SHP77 (cell line): ENCODE measurements at places on chromosomes 2 and 18.

GRCh38 chr2:183579686-183580085 is 455.4 kb downstream of the NUP35 start:
- no peak for DNase-seq

DNA sequence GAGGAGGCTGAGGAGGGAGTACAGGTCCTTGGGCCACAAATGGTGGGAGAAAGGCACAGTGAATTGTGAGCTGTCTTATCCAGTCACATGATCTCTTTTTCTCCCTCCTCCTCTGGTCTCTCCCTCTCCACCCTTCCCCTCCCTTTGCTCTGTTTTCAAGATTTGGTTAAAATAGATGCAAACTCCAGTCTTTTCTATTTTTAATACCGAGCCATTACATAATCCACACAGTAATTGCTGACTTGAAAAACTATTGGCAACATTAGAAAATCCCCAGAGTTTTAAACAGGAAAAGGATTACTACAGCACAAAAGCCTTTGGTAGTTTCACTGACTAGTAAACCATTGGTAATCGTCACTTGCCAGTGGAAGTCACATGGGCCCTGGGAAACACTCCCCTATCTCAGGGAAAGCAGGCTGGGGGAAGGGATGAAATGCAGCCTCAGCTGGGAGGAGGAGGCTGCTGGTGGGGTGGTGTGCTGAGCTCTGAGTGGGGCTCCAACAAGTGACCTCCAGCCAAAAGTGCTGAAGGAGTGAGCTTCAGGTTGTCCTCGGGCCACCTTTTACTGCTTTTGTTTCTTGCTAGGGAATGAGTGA is 57.4 kb upstream of the PCBP1 start:
- DNase-seq: no peak

DNA sequence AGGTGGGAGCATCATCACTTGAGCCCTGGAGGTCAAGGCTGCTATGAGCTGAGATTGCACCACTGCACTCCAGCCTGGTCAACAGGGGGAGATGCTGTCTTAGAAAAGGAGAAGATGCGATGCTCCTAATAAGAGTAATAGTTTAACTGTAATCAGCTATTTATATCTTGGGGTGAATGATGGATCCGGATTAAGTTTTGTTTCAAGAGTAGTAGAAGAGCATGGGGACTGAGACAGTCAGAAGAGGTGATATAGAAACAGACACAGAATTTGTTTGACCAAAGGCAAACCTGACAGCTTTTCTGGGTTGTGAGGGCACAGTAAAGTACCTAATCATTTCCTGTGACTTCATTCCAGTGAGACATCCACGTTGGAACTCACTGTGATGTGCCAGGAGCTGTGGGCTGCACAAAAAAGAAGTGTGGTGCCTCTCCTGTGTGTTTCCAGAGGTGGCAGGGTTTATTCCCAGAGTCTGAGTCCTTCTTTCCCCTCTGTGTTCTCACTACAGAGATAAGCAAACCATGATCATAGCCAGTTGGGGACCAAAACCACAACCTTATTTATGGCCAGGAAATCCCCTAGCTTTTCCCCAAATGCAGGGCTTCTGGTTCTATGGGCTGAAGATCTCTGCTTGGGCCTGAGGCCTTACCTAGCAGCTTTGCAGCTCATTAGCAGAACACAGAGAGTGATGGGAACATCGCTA is 113.7 kb downstream of the XRCC5 start:
- no peak for DNase-seq

DNA sequence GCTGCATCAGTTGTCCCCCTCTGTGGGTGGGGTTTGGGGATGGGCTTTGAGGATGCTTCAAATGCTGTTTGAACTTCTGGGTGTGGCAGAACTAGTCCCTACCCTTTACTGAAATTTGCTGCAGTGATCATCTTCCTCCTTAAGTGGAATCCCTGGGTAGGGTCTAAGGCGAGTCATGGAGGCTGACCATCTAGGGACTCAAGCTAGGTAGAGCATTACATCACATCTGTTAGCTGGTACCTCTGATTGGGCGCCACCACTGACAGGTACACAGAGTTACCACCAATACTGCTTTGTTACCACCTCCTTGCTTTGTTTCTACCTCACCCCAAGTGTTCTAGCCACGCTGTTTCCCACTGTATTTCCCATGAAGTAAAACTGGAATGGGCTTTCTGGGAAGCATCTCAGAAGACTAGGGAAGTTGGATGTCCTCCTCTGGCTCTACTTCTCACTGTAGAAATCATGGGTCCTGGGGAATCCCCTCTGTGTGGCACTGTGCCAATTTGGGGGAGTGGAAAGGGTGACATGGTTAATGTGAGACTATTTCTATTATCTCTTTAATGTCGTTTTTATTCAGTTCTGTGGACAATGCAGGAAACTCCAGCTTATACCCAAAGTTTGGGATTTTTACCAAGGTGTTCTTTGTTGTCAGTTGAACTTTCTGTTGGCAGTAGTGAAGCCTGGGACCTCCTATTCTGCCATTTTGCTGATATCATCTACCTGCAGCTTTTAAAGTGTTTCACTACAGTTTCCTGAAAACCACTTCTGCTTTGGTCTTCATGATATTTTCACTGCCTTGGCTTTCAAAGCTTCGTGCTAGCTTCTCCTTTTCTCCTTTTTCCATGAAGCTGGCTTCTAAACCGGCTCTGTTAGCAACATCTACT is 14.5 kb upstream of the SULT1C4 start:
- DNase-seq: no peak

GRCh38 chr2:229486673-229487072 is 215.6 kb upstream of the PID1 start:
- DNase-seq: no peak

DNA sequence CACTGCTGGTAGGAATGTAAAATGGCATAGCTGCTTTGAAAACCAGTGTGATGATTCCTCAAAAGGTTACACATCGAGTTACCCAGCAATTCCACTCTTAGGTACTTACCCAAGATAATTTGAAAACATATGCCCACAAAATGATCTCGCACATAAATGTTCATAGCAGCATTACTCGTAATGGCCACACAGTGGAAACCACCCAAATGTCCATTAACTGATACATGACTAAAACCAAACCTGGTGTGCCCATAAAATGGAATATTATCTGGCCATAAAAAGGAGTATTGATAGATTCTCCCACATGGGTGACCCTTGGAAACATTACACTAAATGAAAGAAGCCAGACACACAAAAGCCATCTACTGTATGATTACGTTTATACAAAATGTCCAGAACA is 70.4 kb downstream of the ALPK2 start:
- DNase-seq: no peak

DNA sequence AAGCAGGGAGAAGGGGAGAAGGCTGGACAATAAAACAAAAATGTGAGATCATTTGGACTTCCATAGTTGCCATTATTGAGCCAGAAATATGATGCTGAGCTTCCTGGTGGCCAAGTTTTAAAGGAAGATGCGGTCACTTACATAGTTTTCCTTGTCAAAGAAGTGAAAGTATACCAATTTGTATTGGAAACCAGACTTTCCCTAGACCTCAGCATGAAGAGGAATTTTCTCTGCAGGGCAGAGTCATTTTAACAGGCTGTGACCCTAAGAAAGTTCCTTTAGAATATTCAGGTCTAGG is 111.0 kb downstream of the GATA6 start:
- DNase-seq: no peak

- no peak for DNase-seq
Measured at GRCh38 chr2:174992886-174993285, 12.3 kb downstream of the CHN1 start.

DNA sequence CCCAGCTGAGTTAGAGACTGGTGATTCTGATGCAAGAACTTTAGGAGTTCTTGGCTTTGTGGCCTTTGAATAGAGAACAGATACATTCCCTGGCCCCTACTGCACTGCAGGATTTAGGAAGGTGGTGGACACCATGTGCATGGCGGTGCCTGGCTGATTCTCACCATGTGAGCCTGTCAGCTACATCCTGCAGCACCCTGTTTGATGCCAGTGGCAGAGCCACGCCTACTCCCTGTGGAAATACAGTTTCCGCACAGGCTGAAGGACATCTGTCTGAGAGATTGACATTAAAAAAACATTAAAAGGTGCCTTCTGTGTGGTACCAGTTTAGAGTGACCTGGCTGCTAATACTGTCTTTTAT is 50.0 kb downstream of the KCNE4 start:
- DNase-seq: peak; percentile 71

GRCh38 chr2:234329202-234329960 is 167.5 kb downstream of the ARL4C start:
- peak; percentile 6 for DNase-seq

GRCh38 chr2:236862961-236863728 is 222.5 kb upstream of the COPS8 start:
- DNase-seq: no peak

DNA sequence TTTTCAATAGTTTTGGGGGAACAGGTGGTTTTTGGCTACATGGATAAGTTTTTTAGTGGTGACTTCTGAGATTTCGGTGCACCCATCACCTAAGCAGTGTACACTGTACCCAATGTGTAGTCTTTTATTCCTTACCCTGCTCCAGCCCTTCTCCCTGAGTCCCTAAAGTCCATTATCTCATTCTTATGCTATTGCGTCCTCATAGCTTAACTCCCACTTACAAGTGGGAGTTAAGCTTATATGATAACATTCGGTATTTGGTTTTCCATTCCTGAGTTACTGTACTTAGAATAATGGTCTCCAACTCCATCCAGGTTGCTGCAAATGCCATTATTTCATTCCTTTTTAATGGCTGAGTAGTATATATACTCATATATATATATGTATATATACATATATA is 90.9 kb upstream of the ACSL3 start:
- no peak for DNase-seq

DNA sequence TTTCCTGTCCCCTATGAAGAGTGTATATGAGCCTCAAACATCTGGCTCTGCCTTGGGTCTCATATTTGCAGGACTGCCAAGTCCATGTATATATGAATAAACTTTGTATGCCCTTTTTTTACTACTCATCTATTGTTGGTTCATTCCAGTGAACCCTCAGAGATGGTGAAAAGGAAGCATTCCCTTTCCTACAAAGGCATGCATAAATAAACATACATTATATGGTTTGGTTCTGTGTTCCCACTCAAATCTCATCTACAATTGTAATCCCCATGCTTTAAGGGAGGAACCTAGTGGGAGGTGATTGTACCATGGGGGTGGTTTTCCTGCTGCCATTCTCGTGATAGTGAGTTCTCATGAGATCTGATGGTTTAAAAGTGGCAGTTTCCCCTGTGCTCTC is 534.2 kb downstream of the SPAG16 start:
- DNase-seq: no peak

DNA sequence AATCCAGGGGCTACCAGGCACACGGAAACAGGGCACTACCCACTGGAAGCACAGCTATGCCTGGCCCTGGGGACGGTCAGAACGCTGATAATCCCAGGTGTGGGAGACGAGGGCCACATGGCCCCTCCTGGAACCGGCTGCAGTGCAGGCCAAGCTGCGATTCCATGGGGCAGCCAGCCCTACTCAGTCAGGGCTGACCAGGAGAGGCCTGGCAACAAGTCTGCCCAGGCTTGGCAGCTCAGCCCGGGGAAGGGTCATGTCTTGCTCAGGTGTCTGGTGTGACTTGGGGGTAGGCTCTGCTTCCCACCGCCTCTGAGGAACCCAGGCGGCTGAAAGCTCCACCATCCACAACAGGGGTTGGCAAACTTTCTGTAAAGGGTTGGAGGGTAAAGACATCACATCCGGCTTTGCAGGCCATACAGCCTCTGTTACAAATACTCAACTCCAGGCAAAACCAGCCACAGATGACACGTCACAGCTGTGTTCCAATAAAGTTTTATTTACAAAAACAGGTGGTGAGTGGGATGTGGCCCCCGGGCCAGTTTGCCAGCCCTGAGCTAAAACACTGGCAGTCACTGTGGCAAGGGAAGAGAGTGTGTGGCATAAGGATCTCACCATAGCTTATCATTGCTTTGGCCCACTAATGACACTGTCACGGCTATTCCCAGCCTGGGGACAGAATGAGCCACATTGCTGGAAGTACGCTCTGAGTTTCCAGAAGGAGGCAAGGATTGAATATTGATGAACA is 85.2 kb downstream of the NDUFA10 start:
- DNase-seq: no peak

GRCh38 chr18:7447318-7448028 is 119.6 kb upstream of the PTPRM start:
- DNase-seq: no peak

DNA sequence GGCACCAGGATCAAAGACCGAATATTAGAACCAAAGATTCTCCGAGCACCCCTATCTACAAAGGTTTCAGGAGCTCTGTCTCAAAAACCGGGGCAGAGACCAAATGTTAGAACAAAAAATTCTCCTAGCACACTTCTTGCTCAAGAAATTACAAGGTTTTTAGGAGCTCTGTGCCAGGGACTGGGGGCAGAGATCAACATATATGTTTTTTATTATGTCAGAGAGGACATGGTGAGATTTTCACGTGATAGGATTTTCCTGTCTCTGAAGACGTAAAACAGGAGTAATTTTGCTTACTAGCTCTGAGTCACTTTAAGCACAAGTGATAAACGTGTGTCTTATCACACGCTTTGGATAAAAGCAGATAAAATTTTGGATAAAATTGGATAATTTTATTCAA is 34.8 kb upstream of the ODC1 start:
- no peak for DNase-seq

DNA sequence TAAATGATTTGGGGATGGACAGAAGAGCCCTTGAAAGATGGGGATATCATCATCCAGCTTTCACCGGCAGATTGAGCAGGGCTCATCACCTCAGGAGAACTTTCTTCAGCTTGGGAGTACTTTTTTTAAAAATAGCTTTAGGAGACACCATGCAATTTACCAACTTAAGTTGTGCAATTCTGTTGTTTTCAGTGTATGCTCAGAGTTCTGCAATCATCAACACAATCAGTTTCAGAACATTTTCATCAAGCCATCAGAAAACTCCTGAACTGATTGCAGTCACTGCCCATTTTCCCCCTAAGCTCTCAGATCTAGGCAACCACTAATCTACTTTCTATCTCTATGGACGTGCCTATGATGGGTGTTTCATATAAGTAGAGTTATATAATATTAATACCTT is 117.7 kb downstream of the CRIM1 start:
- DNase-seq: no peak

- DNase-seq: no peak
Measured at GRCh38 chr18:44744161-44745121, 63.8 kb downstream of the SETBP1 start.

DNA sequence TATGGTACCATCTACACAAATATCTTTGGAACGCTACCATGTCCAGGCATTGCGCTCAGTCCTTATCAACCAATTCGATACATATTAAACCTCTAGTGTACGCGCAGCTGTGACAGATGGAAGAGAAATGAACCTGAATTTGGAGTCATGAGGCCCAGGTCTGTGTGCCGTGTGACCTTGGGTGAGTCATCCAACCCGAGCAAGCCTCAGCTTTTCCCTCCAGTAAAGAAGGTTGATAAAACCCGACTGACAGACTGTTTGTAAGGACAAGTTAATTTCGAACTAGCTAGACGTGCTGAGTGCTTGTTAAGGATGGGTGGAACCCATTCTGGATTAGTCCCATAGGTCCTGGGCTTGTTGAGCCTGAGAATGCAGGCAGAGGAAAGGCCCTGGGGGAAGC is 28.2 kb downstream of the GREB1 start:
- no peak for DNase-seq

GRCh38 chr2:199160677-199161465 is 296.9 kb downstream of the SATB2 start:
- no peak for DNase-seq

GRCh38 chr2:82226441-82226840 is 1921.9 kb upstream of the LRRTM1 start:
- no peak for DNase-seq

GRCh38 chr18:10852385-10853303 is 296.7 kb downstream of the PIEZO2 start:
- no peak for DNase-seq
